ENCODE measurements at places on chromosomes 4 and X. TPM values are rescaled to one million over a fixed set of nuclear protein-coding genes. Genes with fewer than 3 reads are reported as not detected.

DNA sequence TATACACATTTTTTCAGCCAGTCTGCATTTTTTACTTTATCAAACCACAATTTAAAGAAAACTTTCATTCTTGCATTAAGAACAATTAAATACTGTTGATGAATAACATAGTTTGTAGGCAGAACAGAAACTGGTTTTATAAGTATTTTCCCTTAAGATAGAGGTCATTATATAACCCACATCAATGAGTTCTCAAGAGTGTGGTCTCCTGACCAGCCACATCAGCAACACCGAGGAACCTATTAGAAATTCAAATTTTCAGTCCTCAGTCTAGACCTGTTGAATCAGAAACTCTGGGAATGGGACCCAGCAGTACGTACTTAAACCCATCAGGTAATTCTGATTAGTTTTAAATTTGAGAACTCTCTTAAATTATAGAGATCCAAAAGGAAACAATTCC is 299.6 kb upstream of the ARSJ start:
- DNase-seq = no peak

DNA sequence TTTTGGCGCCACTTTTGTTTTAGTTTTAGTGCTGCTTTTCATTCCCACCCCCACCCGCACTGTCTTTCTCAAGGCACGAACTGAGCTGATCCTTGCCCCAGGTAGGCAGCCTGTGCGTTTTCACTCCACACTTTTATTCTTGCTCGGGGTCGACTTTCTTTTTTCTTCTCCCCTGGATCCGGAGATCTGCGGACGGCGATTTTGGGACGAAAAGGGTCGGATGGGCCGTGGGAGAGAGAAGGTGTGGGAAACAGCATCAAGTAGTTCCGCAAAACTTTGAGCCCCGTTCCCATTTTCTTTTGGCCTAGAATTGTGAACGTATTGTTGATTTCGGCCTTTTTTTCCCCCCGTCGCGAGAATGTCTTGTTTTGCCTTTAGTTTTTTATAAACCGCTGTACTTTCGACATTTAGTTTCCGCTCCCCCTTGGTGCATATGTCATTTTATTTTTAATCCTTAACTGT is 531 bp downstream of the STAG2 start:
- DNase-seq = no peak

DNA sequence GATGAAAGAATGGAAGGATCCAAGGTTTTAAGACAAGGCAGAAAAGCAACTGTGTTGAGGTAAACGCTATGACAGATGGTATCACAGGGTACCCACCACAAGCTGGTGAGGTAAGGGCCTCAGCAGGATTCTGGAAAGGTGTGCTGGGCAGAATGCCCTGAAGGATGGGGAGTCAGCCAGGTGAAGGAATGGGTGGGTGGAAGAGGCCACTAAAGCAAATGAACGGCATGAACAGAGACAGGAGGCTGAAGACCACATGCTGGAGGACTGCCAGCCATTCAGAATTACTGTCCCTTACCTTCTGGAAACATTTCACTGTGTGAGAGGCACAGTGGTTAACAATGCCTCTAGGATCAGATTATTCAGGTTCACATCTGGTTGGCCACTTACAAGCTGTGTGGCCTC is 23.6 kb downstream of the GPRIN3 start:
- DNase-seq = no peak

DNA sequence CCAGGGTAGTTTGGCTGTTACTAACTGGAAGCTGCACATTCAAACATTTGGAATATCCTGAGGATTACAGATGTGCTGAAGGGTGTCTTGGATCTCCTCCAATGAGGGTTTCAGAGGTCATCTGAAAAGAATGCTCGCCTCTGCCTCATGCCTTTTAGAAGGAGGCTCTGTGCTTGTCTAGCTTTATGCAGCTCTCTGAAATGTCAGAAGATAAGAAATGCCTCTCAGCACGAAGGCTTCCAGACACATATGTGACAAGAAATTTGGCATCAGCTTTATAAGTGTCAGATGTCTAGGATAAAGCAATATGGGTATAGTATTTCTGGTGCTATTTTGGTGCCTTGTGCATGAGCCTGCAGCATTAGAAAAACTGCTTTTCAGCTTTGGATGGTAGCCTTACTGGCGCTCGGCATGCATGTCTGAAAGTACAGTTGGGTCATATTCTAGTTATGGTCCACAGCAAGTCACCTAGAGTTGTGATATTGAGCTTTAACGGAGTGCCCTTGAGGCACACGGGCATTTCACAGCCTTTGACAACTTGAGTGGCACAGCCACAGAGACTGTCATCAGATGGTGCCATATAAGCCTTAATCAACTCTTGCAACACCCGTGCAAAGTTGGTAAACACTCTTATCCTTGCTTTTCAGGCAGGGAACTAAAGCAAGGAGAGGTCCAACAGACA is 70.8 kb upstream of the PGRMC2 start:
- no peak for DNase-seq

DNA sequence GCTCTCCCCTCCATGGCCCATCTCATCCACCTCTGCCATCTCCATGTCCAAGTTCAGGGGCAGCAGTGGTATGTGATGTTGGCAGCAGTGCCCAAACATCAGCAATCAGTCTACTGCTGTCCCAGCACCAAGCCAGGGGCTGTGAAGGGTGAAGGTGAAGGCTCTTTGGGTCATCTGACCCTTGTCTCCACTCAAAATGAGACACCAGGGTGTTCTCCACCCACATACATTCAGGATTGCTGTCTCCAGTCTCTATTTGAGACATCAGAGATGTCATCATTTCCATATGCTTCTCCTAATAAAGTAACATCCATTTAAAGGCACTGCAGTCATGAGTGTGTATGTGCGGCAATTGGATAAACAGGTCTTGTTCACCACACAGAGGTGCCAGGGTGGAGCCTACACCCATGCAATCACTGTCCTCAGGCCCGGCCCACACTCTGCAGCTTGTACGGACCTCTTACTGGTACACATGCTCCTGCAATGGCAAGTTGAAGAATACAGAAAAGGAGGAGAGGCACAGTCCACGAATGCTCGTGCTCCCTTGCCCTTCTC is 22.2 kb downstream of the MAML3 start:
- no peak for DNase-seq

Gene MAGEB10
- total RNA-seq = not detected

Gene MFAP3L
- total RNA-seq = 1.4 TPM

DNA sequence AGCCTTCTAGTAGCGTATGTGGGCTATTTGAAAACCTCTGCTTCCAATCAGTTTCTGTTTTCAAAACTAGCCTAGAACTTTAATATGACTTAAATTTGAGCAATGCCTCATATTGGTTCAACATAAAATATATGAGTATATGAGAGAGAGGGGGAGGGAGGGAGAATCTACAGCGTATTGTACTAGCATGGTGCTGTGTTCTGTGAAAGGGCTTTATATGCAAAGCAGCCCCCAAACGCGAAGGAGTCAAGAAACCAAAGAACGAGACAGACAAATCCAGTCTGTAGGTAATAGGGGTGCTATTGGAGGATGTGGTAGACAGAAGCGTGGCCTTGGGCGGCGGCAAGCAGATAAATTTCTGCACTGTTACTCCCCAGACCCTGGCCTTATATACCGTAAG is 784 bp upstream of the ANXA5 start:
- no peak for DNase-seq

DNA sequence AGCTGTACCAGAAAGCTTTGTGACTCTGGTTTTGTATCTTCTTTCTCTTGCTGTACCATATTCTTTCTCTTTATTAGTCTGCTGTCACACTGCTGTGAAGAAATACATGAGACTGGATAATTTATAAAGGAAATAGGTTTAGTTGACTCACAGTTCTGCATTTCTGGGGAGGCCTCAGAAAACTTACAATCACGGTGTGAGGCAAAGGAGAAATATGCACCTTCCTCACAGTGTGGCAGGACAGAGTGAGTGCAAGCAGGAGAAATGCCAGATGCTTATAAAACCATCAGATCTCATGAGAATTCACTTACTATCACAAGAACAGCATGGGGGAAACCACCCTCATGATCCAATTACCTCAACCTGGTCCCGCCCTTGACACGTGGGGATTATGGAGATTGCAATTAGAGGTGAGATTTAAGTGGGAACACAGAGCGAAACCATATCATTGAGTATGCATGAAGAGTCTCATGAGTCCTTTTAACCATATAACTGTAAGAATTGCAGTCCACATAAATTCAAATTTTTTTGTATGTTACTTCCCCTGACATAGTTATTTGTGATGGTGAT is 67.4 kb upstream of the INPP4B start:
- DNase-seq = no peak

Gene BEX5
- total RNA-seq = 1.8 TPM

Gene HTT
- 51.5 TPM for total RNA-seq

Gene PF4V1
- total RNA-seq = not detected

GRCh38 chr4:11593576-11594116 is 165.0 kb upstream of the HS3ST1 start:
- no peak for DNase-seq

DNA sequence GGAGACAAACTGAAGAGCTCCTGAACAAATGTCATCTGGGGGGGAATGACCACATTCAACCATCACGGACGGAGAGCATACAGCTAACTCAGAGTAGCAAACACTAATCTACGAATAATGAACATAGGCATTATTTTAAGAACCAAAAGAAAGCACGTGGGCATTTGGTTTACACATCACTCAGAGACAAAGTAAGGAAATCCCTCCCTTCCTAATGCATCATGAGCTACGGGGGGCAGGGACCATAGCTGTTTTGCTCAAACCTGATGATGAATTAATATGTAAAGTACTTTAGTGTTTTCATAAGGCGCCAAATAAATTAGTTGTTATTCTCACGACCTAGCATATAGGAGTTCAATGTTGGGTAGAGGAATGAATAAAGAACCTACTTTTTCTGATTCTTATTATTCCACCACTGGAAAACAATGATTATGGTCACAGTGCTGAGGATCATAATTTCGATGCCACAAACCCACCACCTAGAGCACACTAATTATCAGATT is 11.7 kb upstream of the TMEM156 start:
- no peak for DNase-seq

DNA sequence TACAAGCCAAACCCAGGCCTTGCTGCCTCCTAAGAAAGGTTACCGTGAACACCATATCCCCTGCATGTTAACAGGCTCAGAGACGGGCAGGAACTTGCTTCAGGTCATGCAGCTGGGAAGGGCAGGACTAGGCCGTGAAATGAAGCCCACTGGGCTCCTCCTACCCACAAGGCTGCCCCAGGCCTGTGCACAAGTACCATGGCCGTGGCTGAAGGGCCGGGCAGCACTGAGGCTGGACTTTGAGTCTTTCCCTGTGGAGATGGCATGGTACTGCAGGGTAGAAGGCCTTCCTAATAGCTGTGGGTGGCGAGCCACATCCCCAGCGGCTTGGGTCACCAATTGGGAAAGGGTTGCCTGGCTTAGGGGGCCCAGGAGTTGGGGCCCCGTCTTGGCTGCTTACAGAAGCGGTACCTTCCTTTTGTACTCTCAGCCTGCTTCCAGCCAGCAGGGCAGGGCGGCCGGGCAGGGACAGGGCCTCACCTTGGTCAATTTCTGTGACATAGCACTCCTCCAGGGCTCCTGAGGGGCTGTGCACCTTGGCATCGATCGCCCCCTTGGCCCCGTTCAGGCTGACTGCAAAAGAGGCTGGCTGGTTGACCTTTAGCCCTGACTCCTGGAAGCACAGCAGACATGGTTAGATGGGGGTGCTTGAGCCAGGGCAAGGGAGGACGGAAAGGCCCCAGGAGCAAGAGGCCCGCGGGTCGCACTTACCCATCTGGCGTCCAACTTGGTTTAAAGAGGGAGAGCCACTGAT is 23.8 kb downstream of the FLNA start:
- no peak for DNase-seq

Gene TCEAL6
- not detected for total RNA-seq

DNA sequence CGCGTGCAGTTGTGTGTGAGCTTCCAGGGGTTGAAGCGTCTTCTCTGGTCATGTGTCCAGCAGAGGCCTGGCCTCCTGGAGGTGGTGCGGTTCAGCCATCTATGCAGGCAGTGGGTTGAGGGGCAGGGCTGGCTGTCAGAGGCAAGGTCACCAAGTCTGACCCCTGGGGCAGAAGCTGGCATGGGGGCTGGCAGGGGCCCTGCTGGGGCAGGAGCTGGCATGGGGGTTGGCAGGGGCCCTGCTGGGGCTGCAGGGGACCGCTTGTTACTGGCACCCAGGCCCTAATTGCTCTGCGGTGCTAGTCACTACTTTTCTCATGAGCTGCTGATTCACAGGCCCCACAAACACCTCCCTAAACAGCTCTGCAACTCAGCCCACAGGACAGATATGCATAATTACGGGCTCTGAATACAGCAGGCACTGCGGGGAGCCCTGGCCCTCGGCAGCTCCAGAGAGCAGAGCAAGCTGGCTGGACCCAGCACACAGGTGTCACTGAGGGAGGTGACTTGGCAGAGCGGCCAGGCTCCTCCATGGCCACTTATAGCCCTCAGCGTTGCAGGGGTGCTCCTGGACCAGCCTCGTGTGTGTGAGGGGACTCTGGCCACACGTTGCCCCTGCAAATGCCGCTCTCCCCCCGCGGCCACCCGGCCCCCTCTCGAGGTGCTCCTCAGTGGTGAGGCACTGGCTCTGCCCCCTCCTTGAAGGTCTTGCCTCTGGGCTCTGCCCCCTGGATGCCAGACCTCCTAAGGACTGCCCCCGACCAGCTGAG is 32.7 kb downstream of the CPLX1 start:
- no peak for DNase-seq

DNA sequence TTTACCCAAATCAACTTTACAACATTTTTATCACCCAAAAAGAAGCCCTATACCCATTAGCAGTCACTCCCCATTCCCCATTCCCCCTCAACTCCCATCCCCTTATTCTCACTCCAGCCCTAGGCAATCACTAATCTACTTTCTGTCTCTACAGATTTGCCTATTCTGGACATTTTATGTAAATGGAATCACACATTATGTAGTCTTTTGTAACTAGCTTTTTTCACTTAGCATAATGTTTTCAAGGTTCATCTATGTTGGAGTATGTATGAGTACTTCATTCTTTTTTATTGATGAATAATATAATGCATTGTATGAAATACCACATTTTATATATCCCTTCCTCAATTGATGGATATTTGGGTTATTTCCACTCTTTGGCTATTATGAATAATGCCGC is 36.1 kb upstream of the HERC5 start:
- no peak for DNase-seq

DNA sequence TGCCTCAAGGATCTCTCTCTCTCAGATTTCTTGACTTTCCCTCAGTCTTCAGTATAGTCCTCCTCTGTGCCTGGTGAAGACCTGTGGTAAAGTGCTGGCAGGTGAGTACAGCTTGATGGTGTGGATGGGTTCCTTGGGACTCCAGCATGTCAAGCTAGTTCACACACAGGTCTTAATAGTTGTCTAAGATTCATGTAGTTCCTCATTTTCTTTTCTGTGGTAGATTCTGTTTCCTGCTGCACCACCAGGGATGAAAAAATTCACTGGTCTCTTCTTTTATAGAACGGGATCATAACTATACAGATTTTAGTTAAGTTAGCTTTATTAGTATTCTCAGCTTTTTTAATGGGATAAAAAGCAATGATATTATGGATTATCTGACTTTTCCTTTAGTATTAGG is 32.5 kb upstream of the PAQR3 start:
- DNase-seq = no peak

Measured in activated T-cell treated with anti-CD3 and anti-CD28 coated beads, Interleukin-2, amount 50 U/mL, for 4 hours (primary cell).